ENCODE measurements at places on chromosomes 2 and 18.

DNA sequence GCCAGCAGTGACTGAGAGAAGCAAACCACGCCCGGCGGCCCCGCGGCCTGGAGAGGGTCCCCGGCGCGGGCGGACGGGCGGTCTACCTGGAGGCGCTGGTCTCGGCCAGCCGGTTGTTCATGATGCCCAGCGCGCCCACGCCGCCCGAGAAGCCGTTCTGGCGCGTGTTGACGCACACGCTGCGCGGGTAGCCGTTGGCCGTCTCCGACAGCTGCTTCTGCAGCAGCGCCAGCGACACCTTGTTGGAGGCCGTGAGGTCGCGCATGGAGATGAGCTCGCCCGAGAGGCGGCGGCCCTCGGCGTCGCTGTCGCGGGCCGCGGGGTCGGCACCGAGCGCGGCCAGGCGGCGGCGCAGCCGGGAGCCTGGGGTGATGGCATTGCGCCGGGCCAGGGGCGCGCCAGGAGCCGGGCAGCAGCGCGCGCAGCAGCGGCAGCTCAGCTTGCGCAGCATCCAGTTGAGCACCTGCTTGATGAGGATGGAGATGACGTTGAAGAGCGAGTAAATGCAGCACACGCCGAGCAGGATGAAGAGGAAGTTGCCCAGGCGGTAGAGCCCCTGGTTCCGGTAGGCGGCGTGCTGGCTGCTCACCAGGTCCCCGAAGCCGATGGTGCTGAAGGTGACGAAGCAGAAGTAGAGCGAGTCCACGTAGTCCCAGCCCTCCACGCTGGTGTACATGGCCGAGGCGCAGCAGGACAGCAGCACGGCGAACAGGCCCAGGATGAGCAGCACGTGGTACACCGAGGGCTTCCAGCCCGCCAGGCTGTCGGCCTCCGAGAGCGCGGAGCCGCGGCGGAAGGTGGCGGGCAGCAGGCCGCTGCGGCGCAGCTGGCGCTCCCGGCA is 118.1 kb downstream of the MSH2 start:
- DNase-seq = peak; percentile 39

DNA sequence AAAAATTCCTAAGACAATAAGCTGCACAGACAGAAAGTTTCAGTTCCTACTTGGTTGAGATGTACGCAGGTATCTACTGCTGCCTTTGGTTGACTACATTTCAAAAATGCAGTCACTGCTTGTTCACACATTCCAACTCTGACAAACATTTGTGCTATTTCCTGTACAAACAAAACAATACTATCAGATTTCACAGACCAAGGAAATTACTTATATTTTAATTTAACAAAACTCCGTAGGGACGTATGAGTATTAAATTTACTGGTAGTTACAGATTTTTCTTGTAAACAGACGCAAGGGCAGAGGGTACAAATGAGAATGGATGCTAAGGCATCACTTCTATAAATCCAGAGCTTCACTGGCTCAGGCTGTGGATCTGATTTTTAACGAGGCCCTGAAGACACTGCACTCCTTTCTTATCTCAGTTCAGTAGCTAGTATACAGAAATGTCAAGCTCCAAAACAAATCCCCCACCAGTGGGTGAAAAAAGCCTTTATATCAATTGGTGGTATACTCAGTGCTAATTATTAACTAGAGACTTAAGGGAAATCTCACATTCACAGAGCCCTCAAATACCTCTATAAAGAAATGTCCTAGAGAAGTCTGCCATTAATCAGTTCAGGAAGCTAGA is 31.7 kb upstream of the TTC32 start:
- no peak for DNase-seq

- DNase-seq = no peak
Measured at GRCh38 chr2:145303536-145303935, 783.6 kb upstream of the ZEB2 start.

- no peak for DNase-seq
Measured at GRCh38 chr2:16739778-16740581, 74.3 kb upstream of the CYRIA start.

DNA sequence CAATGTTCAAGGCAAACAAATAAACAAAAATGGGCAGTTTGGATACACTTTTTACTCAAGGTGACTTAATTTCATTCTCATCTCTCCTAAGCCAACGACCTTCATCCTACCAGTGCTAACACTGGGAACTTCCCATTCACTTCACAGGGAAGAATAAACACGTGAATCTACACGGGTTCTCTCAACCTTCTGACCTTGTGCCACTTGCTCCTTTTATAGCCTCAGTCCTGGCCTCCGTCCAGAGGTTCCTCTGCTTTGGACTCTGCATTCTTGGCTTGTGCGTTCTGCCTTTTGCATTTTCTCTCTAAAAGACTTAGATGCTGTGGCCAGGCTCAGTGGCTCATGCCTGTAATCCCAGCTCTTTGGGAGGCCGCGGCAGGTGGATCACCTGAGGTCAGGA is 13.8 kb downstream of the ZNF2 start:
- DNase-seq = no peak

DNA sequence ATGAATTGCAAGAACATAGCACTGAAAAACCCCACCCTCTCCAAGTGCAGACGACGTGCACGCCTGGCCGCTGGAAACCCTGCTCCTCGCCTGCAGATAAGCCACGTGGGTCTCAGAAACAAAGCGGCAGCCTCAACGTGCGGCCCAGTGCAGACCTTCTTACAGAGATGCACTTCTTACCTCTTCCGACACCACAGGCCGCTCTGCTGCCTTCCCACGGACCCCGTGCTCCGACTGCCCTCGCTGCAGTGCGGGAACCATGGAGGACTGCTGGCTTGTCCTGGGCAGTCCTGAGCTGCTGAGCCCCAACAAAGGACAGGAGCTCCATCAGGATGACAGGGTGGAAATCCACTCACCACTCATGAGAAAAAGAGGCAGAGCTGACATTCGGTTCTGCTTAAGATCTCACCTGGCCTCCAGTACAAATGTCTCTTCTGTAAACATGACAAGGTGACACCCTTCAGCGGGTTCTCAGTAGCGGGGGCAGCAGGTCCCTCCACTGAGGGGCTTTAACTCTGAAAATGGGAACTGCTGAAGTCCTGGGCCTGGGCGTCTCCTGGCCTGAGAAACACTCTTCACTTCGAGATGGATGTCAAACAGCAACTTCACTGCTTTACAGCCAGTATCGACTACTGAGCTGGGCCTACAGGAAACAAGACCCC is 6.2 kb downstream of the COPS9 start:
- DNase-seq = no peak
